DMS153 (cell line): ENCODE measurements at places on chromosomes 3 and 15.

- DNase-seq = no peak
These were observed 7.3 kb downstream of the ACOX2 start for GRCh38 chr3:58529516-58530353.

- DNase-seq = no peak
These were observed 21.0 kb upstream of the PLXNA1 start for GRCh38 chr3:126961791-126962461.

DNA sequence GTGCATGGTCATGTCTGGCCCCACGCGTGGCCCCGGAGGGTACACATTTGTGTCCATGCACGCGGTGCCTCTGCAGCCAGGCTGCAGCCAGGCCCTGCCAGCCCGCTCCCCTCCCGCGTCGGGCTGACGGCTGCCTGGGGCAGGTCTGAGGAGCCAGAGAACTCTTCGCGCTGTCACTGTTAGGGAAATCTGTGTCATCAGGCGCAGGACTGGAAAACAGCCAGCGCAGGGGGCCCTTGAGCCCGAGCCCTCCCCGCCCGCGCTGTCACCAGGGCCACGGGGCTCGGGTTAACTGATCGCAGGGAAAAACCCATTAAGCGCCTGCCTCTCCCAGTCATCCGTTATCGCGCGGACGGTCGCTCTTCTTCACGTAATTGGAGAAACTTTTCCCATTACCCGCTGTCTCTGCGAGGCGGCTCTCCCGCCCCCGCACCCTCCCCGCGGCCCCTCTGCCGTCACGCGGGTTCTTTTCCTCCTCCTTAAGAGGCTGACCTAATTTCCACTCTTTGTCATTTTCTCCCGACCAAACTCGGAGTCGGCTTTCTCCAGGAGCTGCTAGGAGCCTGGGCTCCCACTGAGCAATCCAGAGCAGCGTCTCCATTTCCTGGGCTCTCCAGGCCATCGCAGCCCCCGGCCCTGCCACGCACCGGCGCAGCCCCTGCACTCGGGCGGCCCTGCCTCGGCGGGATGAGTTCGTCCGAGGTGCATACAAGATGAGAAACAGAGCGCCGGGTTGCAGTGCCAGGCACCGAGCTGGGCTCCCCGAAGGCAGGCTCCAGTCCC is 57.5 kb upstream of the PRR23E start:
- peak; percentile 26 for DNase-seq

DNA sequence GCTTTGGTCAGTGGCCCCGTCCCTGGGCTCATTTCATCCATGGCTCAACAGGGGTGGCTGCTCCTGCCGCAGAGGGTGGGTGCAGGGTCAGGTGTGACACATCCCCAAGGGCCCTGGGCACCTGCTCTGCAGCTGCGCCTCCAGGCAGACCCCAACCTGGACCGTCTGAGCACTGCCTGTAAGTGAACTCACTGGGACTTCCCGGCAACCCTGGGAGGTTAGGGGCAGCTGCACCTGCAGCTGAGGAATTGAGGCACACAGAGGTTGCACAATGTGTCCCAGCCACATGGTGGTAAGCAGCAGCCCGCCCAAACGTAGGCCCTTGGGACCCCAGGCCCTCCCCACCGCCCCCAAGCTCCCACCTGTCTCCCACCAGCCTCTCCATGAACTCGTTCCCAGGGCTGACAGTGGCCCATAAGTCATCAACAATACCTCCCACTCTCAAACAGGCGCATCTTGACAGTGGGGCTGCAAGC is 55.1 kb downstream of the PLXNA1 start:
- DNase-seq = no peak

DNA sequence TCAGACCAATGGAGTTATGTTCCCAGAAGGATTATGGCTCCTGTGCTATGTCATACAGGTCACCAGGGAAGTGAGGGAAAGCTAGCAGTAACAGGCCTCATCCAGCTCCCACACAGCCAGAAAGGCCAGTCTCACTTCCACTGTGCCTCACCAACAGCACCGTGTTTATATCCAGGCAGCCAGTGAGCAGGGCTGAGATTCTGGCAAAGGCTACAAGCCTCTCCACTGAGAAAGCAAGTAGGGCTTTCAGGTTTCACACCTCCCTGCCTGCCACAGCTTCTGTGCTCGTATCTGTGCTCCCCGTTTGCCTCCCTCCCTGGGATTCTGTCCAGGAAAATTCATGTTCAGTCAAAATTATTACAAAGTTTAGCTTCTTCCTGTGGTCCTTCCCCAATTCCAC is 14.9 kb upstream of the CFAP20DC start:
- DNase-seq = no peak

DNA sequence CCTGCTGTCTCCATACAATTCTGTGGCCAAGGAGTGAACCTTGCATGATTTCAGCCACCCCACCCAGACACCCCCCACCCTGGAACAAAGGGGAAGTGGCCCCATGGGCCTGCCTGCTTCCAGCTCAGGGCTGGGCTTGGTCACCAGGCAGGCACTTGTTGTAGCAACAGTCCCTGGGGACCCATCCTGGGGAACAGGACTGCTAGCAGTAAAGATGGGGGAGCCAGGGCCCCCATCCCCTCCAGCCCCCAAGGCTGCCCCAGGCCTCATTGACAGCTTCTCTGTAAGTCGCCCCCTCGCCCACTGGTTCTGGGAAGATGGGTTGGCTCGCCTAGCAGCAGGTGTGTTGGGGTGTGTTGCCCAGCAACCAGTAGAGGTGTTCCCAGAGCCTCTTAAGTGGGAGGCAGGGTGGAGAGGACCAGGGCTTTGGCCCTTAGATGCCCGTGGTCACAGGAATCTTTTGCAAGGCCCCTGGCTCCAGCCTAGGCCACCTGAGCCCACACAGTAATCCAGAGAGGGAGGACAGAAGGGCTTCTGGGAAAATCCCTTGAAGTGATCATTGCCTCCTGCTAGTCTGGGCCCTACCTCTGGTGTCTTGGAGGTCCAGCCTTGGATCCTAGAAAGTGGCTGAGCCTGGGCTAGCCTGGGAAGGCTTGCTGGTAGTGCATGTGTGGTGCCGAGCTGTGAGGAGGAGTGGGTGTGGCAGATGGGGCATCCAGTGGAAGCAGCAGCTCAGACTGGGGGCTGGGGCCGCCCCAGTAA is 48.9 kb downstream of the CYP11A1 start:
- DNase-seq = peak; percentile 69

- DNase-seq = no peak
These were observed 47.0 kb upstream of the GK5 start for GRCh38 chr3:142272200-142272891.

GRCh38 chr3:39398700-39399099 is 7.8 kb upstream of the RPSA start:
- no peak for DNase-seq

GRCh38 chr3:108455212-108455705 is 55.1 kb downstream of the MYH15 start:
- DNase-seq = no peak

- no peak for DNase-seq
These were observed 62.6 kb upstream of the RAB6B start for GRCh38 chr3:133958071-133958805.

DNA sequence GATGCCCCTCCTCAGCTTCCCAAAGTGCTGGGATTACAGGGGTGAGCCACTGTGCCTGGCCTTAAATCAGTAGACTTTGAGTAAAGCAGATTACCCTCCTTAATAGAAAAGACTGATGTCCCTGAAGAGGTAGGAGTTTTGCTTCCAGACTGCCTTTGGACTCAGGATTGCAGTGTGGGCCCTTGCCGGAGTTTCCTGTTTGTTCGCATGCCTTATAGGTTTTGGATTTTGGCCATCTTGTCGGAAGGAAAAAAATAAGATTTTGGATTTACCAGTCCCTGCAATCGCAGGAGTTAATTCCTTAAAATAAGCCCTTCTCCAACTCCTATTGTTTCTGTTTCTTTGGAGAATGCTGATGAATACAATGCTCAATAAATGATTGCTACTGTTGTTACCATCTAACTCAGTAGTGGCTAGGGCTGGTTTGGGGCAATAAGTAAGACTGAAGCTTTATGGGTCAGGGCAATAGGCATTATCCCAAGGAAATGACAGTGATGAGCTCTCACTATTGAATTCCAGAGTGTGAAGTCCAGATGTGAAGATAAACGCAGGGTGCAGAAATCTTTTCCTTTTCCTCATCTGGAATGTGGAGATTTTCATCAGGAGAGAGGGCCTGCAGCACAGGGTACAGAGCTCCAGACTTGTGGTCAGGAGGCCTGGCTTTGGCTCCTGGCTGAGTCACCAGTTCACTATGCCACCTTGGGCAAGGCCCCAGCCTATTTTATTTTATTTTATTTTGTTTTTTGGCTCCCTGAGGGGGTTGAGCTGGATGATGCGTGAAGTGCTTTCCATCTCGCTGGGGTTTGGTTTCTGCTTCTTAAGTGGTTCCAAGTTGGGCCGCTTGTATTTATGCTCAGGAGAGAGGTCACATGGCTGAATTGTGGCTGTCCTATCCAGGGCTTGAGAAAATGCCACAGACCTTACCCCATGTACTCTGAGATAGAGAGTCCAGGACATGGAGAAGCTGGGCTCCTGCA is 25.3 kb downstream of the FOXL2 start:
- no peak for DNase-seq

- DNase-seq = no peak
These were observed 106.8 kb upstream of the CDIN1 start for GRCh38 chr15:36472672-36473071.

DNA sequence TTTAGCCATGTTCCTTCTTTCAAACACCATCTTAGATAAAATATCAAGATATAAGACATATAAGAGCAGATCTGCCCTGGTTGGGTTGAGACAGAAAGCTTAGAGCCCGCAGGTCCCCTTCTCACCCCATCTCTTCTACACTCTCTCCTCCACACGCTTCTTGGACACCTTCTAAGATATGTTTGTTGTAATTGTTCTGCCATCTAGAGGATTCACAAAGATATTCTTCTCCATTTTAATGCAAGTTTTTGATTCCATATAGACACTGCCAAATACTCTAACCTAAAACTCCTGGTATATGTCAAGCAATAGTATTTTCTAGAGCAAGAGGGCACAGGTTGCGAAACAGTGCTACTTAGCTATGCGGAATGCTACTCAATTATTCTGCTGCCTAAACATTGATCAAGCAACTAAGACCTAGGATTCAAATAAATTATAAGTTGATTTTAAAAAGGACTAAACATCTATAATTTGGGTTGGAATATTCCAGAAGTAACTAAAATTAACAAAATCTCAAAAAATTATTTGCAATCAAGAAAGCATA is 6.8 kb downstream of the CHRM5 start:
- no peak for DNase-seq

- no peak for DNase-seq
These were observed 331.0 kb upstream of the RARB start for GRCh38 chr3:25097023-25097422.

GRCh38 chr15:96038650-96039049 is 291.9 kb upstream of the NR2F2 start:
- no peak for DNase-seq

DNA sequence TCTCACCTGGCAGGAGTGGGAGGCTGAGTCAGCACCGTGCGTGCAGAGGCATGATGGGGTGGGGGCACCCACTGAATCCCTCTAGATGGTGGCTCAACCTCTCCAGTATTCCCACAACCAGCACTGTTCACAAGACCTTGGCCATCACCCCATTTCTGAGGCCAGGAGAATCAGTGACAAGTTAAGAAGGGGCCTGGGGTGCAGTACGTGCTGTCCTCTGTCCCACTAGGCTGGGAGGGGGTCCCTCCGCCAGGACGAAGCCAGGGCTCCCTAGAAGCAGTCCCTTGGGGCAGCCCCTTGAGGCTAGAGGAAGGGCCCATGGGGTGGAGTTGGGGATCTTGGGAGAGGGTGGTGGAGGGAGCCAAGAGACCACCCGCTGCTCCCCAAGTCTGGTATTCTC is 4.8 kb downstream of the MYL3 start:
- DNase-seq = no peak

- no peak for DNase-seq
These were observed 61.8 kb downstream of the GLDN start for GRCh38 chr15:51403072-51403878.

DNA sequence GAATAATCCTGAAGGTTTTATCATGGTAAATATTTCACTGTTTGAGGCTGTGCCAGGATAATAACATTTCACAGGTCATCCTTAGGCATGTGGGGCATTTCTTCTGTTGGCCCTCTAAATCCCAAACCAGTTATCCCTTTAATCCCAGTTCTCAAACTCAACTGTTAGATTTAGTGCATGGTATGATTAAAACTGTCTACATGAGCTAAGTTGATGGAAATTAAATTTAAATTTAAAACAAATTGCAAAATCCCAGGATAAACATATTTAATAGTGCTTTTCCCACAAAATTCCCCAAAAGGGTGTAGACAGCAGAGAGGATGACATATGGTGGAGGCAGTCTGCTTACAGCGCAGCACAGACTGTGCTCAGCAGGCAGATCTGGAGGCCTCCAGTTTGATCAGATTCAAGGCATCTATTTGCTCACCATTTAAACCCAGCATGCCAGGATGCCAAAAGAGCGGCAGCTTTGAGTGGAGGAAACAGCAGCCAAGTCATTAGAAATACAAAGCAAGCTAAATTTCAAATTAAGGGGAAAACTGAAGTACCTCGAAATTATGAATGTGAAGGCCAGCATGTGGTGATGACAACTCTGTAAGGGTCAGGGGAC is 325.8 kb downstream of the KCNH8 start:
- no peak for DNase-seq

DNA sequence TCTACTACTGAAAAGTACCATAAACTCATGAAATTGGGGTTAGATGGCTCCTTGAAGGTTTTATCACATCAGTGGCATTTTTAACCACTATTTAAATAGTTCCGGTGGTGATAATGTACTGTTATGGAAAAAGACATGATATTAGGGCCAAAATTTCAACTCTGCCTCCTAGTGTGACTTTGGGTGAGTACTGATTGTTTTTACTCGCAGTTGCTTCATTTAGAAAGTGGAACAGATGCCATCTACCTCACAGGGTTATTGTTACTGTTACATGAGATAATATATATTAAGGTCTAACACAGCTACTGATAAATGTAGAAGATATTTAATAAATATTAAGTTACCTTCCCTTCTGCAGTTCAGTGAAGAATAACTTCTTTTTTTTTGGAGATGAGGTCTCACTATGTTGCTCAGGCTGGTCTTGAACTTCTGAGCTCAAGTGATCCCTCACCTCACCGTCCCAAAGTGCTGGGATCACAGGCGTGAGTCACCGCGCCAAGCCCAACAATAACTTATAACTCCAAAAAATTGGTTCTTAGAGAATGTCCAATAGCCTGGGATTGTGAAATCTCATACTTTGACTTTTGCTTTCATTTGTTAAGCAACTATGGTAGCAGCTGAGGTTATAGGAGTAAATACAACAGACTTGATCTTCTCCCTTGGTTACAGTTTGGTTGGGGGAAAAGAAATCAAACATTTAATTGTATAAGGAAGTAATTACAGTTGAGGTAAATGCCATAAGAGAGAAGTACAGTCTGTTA is 48.3 kb downstream of the MEF2A start:
- no peak for DNase-seq

DNA sequence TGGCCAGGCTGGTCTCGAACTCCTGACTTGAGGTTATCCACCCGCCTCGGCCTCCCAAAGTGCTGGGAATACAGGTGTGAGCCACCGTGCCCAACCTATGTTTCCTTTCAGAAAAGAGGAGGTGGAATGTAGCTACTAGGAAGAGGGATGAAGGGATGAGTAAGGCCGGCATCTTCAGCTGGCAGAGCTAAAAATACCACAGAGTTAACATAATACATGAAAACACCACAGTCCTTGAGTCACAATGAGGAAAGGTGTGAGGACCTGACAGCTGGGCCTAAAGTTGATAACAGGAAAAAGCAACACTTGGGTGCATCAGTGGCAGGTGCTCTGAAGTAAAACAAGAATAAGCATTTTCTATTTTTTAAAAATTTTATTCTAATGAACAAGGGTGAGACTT is 392.2 kb downstream of the DIPK2A start:
- DNase-seq = no peak

- DNase-seq = no peak
These were observed 2.9 kb upstream of the NME9 start for GRCh38 chr3:138332472-138333073.
